ENCODE measurements at places on chromosomes 1 and 21. TPM values are rescaled to one million over a fixed set of nuclear protein-coding genes. Genes with fewer than 3 reads are reported as not detected.

DNA sequence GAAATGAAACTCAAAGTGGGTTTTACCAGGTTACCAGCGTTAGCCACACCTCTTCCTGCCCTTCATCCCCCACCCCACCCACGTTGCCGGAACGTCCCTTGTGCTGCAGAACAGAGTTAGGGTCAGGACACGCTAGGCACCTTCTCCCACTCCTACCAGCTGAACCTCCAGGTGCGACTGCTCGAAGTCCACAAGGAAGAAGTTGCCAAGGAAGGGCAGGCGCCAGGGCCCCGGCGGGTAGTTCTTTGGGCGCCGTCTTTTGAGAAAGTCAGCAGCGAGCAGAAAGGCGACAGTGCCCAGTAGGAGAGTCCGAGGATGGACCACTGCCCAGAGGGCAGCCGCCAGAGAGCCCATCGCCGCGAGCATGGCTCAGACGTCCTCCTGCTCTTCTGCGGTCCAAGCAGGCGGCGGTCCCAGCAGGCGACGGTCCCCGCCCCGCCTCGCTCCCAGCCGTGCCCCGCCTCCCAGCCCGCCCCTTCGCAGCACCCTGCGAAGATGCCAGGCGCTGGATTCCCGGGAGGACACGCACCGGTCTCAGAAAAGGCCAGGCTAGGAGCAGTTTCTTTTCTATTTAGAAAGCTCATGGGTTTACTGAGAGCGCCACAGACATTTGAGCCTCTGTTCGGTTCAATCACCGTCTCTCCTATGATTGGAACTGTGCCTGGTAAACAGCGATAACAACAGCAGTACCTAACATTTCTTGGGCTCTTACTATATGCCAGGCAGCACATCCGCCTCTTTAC, at the start of gene CYP2J2:
Gene CYP2J2, minus strand, starts transcription at position 393 of the 743 bp plus-strand sequence. Its CDS starts 27 bp downstream, at position 366.
- peak; percentile 4 for DNase-seq

GRCh38 chr1:178565586-178565985, 52.7 kb downstream of the TEX35 start:
- no peak for DNase-seq

- DNase-seq: no peak
These were observed 9.5 kb upstream of the ZBTB18 start for GRCh38 chr1:244041466-244042120.

GRCh38 chr21:40844935-40845334, 2.0 kb downstream of the DSCAM start:
- DNase-seq: no peak

- peak; percentile 8 for DNase-seq
These were observed 9.6 kb upstream of the MAP10 start for GRCh38 chr1:232795497-232796053.

DNA sequence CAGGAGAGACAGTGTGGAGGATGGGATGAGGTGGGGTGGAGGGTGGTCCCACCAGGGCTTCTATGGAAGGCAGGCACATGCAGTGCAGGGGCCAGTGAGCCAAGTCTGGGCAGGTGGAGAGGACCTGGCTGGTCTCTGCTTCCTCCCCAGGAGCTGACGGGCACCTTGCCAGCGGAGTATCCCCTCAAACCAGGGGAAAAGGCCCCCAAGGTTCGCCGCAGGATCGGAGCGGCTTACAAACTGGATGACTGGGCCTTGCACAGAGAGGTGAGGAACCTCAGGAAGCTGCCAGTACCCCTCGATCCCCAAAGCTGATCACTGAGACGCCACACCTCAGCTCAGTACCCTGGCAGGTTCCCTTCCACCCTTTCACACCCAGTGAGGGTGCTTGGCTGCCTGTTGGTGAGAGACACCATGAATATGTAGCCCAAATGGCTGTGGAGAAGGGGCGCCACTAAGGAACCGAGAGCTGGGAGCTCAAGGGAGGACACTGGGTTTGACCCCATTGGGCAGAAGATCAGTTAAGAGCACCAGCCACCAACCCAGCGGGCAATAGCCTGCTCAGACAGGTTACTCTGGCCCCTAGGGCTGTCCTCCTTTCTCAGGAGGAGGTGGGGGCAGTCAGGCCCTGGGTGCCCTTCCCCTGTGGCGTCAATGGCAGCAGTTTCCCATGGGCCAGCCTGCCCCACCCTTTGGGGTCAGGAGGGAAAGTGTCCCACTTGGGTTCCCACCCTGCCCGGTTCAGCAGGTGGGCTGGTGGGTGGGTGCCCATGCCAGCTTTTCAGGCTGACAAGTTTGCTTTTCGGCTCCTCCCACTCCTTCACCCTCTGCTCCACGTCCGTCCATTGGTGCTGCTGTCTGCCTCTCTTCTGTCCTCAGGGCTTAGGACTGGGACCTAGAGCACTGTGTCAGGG, 5.5 kb downstream of the INAVA start:
- DNase-seq: no peak

DNA sequence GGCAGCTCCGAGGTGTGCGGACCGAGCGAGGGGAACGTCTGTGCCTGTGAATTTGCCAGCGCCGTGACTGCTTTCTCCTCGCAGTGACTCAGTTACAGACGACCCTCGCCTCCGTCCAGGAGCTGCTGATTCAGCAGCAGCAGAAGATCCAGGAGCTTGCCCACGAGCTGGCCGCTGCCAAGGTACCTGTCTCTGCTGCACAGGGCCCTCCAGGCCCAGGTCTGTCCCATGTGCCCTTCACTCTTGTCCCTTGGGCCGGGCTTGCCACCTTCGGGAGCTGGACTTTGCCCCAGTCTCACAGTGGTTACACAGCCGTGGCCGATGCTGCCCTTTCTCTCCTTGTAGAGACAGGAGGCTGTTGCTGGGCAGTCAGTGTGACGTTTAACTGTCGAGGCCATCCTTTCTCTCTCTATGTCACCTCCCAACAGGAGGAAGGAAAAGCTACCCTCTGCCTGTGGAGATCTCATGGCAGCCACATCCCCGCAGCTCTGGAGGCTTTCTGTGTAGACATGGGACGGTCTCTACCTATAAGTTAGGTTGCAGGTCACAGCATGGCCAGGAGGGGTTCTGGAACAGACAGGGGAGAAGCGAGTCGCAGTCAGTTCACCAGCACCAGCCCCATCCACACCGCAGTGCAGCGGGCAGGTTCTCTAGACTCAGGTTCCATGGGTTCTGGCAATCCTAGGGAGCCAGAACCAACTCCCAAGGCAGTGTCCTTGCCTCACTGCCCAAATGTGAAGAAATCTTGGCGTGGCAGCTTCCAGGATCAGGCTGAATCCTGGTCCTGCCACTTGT, 149.7 kb downstream of the PEX14 start:
- no peak for DNase-seq

DNA sequence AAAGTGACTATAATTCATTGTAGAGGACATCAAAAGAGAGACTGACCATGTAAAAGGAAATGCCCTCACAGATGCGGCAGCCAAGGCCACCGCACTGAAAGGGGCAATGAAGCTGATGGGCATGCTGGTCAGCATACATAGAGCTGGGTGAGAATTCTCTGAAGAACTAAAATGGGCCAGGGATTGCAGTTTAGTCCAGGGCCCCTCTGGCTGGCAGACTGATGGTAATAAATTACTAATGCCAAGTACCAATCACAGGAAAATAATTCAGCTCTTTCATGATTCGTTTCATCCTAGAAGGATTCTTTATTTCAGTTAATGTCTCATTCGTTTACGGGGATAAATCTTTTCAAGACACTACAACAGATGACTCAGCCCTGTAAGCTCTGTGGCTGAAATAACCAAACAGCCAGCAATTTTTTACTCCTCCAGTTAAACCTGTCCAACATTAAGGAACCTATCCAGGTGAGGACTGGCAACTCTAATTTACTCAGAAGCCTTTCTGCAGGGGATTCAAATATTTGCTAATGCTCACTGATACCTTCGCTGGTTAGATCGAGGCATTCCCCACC, 56.9 kb upstream of the MAP1LC3C start:
- no peak for DNase-seq

DNA sequence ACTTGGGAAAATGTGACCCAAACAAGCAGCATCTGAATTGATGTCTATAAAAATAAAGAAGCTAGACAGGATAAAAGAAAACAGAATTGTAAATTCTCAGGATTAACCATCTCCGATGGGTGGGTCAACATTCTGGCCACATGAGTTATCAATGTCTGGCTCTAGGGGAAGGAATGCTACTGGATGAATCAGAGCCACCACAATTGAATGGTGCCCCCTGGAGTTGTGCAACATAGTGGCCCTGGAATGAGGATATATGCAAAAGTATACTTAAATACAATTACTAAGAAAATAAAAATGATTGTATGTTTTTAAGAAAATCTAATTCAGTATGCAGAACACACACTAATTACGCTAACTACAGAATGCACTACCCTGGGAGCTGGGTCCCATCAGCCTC, 185.6 kb downstream of the TGFBR3 start:
- no peak for DNase-seq

DNA sequence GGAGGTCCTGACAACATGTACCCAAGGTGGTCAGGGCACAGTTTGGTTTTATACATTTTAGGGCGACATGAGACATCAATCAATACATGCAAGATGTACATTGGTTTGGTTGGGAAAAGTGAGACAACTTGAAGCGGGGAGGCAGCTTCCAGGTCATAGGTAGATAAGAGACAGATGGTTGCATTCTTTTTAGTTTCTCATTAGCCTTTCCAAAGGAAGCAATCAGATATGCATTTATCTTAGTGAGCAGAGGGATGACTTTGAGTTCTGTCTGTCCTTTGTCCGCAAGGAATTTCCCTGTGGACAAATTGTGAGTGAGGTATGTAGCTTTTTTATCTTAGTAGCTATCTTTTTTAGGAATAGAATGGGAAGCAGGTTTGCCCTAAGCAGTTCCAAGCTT, 10.5 kb upstream of the RBM15 start:
- no peak for DNase-seq

- DNase-seq: no peak
These were observed 51.7 kb downstream of the CASZ1 start for GRCh38 chr1:10744654-10745238.

GRCh38 chr1:27885621-27886352, 13.4 kb downstream of the THEMIS2 start:
- DNase-seq: no peak

Gene ANGPTL1
- total RNA-seq: 5.7 TPM

Gene ABCA4
- total RNA-seq: 0.20 TPM

Gene KCNK2
- 0.16 TPM for total RNA-seq

Gene UTS2
- not detected for total RNA-seq

Data from astrocyte (in vitro differentiated cells and primary cell).